ENCODE measurements at places on chromosomes 6 and 20.

GRCh38 chr20:39528436-39528835 is 566.3 kb downstream of the DHX35 start:
- no peak for DNase-seq

GRCh38 chr20:43383026-43383795 is 74.5 kb upstream of the SRSF6 start:
- DNase-seq, result no peak

DNA sequence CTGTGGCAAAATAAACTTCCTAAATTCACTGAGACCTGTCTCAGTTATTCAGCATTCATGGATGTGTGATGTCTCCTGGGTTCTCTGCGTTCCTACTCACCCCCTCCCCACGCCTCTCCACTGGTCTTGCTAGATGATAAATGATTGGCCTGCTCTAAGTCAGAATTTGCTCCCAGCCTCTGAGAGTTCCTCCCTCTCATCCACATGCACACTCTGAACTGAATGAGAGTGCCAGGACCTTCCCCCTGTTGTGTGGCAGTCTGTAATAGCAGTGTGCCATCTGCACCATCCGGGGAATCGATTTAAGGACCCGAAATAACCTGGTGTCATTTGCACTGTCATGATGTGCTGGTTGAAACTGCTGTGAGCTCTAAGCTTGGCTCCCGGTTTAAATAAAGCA is 135.8 kb upstream of the AFDN start:
- no peak for DNase-seq

- no peak for DNase-seq
Observed at GRCh38 chr6:5541751-5542432, 280.6 kb downstream of the FARS2 start.

DNA sequence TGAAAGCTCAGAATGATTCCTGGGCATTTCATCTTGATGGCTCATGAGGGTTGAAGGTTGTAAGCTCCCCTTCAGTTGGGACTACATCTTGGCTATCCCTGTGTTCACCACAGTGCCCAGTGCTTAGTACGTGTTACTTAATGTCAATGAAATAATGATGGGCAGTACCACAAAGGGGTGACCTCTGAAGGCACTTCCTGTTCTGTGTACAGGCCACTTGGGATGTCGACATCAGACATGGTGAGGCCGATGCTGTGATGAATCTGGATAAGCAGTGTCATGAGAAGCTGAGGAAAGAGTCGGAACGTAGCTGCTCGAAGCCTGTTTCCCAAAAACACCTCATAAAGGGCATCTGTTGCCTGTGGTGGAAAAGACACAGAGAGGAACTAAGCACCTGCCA is 27.6 kb upstream of the RBL1 start:
- no peak for DNase-seq

GRCh38 chr20:4560667-4561066 is 161.0 kb upstream of the PRND start:
- no peak for DNase-seq

- no peak for DNase-seq
Observed at GRCh38 chr6:126937426-126937825, 181.0 kb upstream of the RSPO3 start.

DNA sequence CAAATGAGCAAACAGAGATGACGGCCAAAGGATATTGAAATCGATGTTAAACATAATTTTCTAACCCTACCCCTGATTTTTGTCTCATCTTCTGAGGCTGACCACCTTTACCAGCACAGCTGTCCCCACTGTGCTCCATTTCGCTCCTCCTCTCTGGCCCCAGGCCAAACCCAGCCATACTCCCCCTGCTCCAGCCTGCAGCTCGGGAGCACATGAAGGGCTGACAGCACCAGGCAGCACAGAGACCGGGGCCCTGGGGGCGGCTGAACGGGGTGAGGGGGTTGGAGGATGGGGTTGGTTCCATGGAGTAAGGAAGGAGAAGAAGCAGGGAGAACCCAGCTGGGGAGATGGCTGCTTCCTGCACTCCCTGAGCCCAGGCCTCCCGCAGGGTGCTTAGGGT is 3.2 kb upstream of the NCR2 start:
- no peak for DNase-seq

DNA sequence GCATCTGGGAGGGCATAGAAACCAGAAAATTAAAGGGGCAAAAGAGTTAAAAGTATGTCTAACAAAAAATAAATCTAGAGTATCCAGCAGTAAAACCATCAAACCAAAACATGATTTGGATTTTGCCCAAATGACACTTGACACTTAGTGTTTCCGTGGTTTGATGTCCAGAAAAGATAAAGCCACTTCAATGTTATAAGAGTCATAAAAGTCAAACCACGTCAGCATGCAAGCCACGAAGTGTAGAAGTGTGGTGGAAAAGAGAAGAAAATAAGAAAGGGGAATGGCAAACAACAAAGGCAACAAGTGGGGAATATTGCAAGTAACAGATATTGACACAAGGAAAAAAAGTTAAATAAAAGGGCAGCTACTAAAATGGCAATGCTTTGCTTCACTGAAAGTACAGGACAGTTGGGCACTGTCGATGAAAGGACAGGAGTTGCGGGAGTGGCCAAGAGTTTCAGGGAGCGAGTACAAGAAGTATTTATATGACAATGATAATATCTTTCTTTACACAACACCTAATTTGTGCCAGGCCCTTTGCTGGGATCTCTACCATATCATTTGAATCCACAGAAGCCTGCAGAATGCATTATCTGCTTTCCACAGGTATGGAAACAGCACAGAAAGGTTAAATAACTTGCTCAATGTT is 6.3 kb upstream of the HDDC2 start:
- DNase-seq, result no peak

GRCh38 chr6:98678481-98678880 is 155.9 kb upstream of the POU3F2 start:
- no peak for DNase-seq

- DNase-seq, result no peak
Observed at GRCh38 chr6:136426627-136427377, 123.4 kb downstream of the MAP7 start.

All from stimulated activated CD4-positive, alpha-beta T cell treated with anti-CD3 and anti-CD28 coated beads, Interleukin-4, amount 100 ng/mL, for 24 hours (primary cell).